ENCODE measurements at places on chromosomes 4 and X. TPM values are rescaled to one million over a fixed set of nuclear protein-coding genes. Genes with fewer than 3 reads are reported as not detected.

DNA sequence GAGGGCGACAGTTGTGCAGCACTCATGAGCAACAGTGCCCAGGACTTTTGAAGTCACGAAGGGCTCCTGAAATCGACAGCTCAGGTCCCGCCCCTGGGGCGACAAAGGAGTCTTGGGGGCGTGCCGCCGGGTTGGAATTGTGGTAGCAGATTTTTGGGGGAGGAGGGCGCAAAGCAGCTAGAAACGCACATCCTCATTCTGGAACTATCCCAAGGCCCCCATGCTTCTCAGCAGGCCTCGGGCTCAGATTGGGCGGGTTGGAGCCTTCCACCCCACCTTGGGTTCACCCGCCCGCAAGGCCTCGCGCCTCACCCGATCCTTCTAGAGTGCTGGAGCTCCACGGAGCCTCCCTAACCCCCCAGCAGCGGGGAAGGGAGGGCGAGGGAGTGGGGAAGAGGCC, 85.5 kb downstream of the HPRT1 start:
- H3K4me3 ChIP-seq: no peak overlapping the region
- DNase-seq: no peak
- no peak overlapping the region for H3K27ac ChIP-seq
- no peaks in the 10 kb centered on the region for H3K36me3 ChIP-seq
- peaks cover 10% of the 10 kb centered on the region for H3K4me1 ChIP-seq

GRCh38 chr4:48778431-48779094, 1.5 kb downstream of the FRYL start:
- no peaks in the 10 kb centered on the region for H3K36me3 ChIP-seq
- no peak for DNase-seq
- H3K4me1 ChIP-seq: peaks cover 37% of the 10 kb centered on the region
- peak overlapping the region; percentile 95 for H3K27ac ChIP-seq
- H3K27me3 ChIP-seq: no peaks in the 10 kb centered on the region

DNA sequence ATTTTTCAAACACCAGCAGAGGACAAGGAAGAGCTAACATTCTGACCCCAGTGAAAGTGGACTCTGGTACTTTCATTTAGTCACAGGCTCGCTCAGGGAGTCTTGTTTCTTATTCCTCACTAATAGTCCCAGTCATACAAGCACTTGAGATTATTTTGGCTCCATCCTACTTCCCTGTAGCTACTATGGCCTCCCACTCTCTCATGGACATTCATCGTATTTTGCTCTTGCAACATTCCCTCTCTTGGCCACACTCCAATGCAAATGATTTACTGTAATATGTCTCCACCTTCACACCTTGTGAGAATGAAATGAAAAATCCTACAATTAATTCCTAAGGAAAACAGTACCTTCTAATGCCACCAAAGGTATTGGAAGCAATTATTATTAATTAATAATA, 21.3 kb downstream of the PLRG1 start:
- no peak overlapping the region for H3K4me3 ChIP-seq

NPY2R gene
- not detected for total RNA-seq
